Activated CD4-positive, alpha-beta T cell treated with anti-CD3 and anti-CD28 coated beads, Interleukin-2, amount 10 ng/mL, durations not matched to agents 7 days and 5 days (primary cell): ENCODE measurements at places on chromosomes 12 and 14. TPM values are rescaled to one million over a fixed set of nuclear protein-coding genes. Genes with fewer than 3 reads are reported as not detected.

CD4 gene
- total RNA-seq, result 227 TPM

CARMIL3 gene
- 0.83 TPM for total RNA-seq

TOMM20L gene
- total RNA-seq, result not detected

CIDEB gene
- total RNA-seq, result 30.9 TPM

KLHL33 gene
- 0.15 TPM for total RNA-seq

SLC5A8 gene
- total RNA-seq, result not detected

ENDOU gene
- not detected for total RNA-seq
